ENCODE measurements at places on chromosomes 5 and 9.

- peak; percentile 60 for DNase-seq
Measured at GRCh38 chr9:96136992-96137670, 164.8 kb downstream of the HSD17B3 start.

GRCh38 chr5:67795781-67796477 is 419.6 kb upstream of the PIK3R1 start:
- DNase-seq, result no peak

GRCh38 chr9:22446589-22446949 is at the start of gene DMRTA1:
Gene DMRTA1, plus strand, starts transcription at chr9:22446824. Its CDS starts 242 bp downstream, at chr9:22447066.
- peak; percentile 92 for DNase-seq

DNA sequence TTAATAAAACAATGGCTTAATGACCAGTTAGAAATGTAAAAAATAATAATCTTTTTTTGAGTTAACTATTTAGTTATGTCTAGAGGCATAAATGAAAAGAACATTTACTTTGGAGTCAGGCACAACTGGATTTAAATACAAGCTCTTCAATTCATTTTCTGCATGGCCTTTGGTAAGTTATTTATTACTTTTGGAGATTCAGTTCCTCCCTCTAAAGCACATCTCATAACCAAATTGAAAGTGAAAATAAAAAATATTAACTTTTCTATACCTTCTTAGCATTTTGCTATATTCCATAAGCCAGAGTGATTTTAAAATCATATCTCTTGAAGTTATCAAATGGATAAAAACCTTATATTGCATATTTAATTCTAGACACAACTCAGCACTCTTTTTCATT is 434.9 kb upstream of the SMARCA2 start:
- no peak for DNase-seq

- no peak for DNase-seq
Measured at GRCh38 chr9:6631207-6631512, 14.4 kb downstream of the GLDC start.

DNA sequence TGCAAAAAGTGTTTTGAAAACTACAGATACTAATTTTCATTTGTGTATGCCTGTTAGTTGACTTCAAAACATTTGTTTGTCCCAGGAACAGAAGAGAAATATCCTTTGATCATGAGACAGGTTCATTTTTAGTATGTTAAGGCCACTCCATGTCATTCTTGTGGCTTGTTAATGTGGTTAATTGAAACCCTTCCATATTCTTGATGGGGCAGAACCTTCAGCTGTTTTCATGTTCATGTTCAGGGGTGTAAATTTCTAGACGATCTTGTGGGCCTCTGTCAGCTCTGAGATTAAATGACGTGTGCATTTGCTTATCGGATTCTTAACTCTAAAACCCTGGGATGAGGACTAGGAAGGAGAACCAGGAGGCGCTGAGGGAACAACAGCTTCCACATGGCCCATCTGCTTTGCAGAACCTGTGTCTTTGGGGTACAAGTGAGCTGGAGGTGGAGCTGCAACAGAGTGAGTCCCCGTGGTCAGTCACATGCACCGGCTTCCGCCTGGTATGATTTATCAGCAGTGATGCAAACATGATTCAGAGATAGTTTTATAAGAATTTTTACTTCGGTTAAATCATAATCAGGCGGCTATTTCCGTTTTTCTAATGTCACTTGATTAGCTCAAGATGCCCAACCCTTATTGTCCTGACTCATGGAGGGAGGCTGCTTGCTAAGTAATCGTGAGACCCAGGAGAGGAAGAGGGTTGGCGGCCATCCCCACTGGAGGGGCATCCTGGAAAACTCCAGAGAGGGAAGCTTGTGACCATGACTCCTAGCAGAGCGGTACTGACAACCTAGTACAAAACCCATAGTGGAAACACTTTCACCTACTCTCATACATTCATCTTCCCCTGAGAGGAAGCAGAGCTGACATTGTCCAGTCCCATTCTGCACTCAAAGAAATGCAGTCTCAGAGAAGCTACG is 138.4 kb downstream of the C9orf152 start:
- no peak for DNase-seq

GRCh38 chr9:134852906-134853654 is 27.5 kb upstream of the FCN2 start:
- DNase-seq, result peak; percentile 19

DNA sequence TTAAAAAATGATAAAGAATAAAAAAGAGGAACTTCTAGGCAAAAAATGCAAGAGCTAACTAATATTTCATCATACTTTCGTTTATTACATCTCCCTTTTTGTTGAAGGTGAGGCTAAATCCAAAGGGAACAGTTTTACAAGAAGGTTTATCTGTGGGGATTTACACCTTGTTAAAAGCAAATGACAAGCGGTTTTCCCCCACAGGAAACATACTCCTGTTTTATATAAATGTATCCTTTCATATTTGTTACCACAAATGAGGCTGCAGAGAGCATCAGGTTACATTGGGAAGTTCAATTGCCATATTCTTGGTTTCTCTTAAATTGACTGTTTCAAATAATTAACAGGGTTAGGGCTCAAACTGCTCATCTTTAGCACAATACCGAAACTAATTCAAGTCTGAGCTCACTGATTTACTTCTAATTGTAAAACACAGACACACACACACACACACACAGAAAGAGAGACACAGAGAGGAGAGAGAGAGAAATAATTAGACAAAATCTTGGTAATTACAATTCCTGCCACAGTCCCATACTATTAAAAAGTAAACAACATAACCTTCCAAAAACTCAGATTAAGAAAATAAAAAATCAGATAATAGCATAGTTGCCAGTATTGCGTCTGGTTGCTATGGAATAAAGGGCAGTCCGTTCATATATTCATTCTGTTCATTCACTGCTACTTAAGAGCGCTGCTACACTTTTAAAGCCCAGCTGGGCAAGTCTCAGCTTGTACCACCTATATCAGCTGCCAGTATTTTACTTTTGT is 17.1 kb downstream of the RFX3 start:
- DNase-seq, result no peak

- DNase-seq, result no peak
Measured at GRCh38 chr9:108197899-108198298, 657.9 kb downstream of the ACTL7B start.

DNA sequence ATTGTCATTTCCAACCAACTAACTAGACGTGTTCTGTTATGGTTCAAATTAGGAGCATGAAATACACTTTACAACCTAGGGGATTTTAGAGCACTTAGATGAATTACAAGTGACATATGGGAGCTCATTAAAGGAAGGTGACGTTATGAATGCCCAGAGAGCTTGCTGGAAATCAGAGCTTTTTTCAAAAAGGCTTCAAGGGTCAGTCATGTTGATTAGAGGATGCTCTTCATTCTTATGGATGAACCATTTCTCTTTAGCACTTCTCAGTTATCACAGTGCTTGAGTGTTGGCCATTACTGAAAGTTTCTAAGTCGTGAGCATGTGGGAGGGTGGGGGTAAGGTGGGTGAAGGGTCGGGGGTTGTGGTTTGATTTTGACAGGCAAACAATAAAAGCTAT is 1245.5 kb upstream of the DMAC1 start:
- no peak for DNase-seq

GRCh38 chr5:56112526-56113121 is 117.9 kb upstream of the IL6ST start:
- no peak for DNase-seq

GRCh38 chr5:131999441-132000240 is 11.8 kb downstream of the ACSL6 start:
- no peak for DNase-seq

DNA sequence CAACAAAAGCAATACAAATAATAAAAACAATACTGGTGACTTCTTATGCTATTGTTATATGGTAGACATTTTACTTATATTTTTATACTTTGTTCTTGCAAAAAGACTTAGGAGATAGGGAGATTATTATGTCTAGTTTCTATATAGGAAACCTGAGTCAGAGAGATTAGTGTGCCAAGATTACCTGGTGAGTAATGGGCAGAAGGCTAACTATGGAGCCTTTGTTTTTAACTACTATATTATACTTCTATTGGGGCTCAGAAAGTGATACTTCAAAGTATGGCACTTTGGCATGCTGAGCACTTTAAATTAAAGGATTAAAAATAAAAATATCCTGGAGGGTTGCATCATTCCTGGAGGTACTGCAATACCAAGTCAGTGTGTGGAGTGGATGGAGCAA is 117.5 kb upstream of the CLINT1 start:
- DNase-seq, result no peak

- no peak for DNase-seq
Measured at GRCh38 chr5:1655496-1656270, 131.9 kb upstream of the LPCAT1 start.

DNA sequence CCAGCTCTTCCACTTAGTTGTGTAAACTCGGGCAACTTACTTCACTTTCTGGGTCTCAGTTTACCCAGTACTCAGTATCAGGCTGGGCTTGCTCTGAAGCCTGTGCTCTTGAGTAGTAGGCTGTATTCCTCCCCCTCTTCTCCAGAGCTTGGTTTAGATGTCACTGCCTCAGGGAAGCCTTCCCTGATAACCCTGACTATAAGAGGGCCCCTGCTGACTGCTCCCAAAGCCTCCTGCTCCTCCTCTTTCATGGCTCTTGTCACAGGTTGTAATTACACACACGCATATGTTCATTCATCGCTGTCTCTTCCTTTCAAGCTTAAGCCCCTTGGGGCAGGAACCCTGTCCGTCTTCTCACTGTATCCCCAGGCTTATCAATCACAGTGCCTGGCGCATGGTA is 140.2 kb downstream of the RGS3 start:
- DNase-seq, result no peak

GRCh38 chr5:127299678-127300077 is 9.1 kb downstream of the MEGF10 start:
- DNase-seq, result no peak

DNA sequence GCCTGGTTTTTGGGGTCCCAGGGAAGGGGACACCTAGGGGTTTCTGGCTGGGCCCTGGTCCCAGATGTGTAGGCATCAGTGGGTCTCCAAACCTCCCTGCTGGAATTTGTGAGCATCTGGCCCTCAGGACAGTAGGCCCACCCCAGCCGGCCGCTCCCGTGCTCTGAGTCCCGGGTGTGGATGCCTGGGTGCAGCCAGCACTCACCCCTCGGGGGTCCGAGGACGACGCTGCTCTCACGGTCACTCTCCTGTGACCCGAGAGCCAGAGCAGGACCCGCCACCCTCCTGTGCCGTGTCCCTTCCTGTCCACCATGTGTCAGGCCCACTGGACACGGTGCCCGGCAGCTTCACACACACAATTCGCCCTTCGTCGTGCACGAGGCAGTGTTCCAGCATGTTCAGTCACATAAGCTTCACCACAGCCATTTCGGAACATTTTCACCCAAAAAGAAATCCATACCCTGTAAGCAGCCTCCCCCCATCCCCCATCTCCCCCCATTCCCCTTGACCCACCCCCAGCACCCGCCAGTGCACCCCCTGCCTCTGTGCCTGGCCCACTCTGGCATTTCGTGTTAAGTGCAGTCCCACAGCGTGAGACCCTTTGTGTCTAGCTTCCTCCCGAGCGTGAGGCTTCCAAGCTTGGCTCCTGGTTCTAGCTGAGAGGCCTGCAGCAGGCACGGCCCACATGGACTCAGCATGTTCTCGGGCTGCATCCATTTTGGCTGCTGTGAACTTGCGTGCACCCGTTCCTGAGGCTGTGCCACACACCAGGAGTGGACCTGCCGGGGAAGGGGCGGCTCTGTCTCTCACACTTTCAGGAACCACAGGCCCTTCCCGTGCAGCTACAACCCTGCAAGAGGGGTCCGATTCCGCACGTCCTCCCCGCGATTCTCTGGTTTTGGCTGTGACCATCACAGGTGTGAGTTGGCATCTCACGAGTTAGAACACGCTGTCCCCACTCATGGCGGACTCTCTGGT is 40.5 kb downstream of the NKD2 start:
- no peak for DNase-seq

- no peak for DNase-seq
Measured at GRCh38 chr5:123279136-123279535, 144.1 kb downstream of the CEP120 start.

DNA sequence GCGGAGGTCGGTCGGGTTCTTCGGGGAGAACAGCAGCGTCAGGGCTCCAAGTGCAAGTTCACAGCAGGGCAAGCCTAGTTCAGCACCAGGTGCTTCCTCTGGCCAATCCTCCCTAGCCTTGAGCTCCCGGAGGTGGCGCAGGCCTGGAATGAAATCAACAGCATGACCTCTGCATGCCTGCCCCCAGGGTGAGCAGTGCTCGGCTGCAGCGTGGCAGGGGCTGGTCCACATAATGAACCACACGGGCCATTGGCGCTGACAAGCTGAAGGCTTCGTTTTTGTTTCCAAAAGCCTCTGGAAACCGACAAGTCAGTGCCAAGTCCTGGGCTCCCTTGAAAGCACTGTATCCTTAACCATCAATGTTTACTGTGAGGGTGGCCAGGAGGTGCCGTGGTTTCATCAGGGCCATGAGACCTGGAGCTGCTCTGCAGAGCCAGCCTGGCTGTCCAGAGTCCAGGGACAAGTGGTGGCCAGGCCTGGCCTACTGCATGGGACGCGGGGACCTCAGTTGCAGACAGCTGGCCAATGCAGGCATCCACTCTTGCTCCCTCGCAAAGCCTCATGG is 2.1 kb upstream of the INPP5E start:
- DNase-seq, result no peak

DNA sequence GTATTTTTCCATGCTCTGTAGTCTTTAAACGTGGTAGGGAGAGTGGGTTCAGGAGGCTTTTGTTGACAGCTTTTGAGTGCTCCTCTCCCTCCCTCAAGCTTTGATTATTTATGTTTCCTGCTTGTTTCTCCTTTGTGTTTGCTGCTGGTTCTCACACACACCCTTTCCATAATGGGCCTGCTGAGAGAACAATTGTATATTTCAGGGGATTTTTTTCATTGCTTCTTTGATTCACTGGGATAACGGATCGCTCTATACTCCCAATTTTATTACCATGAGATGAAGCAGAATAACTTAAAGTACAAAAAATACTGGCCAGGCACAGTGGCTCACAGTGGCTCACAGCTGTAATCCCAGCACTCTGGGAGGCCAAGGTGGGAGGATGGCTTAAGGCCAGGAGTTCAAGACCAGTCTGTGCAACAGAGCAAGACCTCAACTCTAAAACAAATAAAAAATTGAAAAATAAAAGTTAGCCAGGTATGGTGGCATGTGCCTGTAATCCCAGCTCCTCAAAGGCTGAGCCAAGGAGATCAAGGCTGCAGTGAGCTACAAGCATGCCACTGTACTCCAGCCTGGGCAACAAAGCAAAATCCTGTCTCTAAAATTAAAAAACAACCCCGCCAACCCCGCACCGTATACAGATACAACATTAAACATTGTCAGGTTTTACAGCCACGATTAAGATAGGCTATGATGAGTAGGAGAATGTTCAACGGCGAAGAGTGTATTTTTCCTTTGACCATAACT is 66.9 kb downstream of the USP20 start:
- no peak for DNase-seq

DNA sequence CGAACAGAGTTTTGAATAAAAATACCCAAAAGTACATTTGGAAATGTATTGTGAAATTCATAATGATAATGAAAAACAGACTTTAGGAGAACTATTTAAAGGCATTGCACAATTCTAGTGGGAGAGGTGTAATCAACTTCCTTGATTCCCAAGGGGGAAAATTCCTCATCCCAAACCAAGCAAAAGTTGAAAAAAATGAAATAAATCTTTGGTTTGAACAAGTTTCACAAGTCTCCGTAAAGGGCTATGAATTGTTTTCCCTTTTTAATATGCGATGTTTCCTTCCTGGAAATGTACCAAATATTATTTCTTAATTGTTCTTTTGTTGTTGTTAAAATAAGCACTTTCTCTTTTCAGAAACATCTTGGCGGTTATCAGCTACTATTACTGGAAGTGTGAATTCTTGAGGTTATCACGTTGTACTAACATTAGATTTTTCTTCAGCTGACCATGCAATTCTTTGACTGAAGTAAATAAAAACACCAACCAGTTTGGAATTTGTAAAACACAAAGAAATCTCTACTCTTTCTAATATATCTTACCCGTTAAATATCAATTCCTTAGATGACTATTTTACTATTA is 59.3 kb downstream of the SVEP1 start:
- DNase-seq, result no peak
